Temporal lobe (tissue), 4 donors: ENCODE measurements at places on chromosomes 5 and 9. TPM values are rescaled to one million over a fixed set of nuclear protein-coding genes. Genes with fewer than 3 reads are reported as not detected.

The LCN15 gene
- not detected for total RNA-seq

The GDNF gene
- under 0.01 TPM for total RNA-seq

The ATP10B gene
- 3.9 TPM for total RNA-seq

The RNF224 gene
- total RNA-seq = under 0.01 TPM

The OLFML2A gene
- total RNA-seq = 3.2 TPM

The PSMD5 gene
- 22.9 TPM for total RNA-seq

The PLAC8L1 gene
- 0.25 TPM for total RNA-seq

The PROB1 gene
- 0.49 TPM for total RNA-seq

The RBM18 gene
- total RNA-seq = 15.5 TPM

The ECSCR gene
- 3.4 TPM for total RNA-seq

The PCDHB13 gene
- total RNA-seq = 10.6 TPM

The RLN1 gene
- total RNA-seq = not detected

The SYNPO gene
- 4.9 TPM for total RNA-seq

The GCNT4 gene
- total RNA-seq = 0.74 TPM

The TAF11L10 gene
- not detected for total RNA-seq

The PCDHGA2 gene
- 8.9 TPM for total RNA-seq

The NME5 gene
- 11.8 TPM for total RNA-seq

The IL5 gene
- total RNA-seq = not detected

The PCSK1 gene
- 1.2 TPM for total RNA-seq

The PIP5K1B gene
- total RNA-seq = 4.9 TPM

The GFI1B gene
- total RNA-seq = under 0.01 TPM

The HAND1 gene
- total RNA-seq = not detected

The GARIN3 gene
- not detected for total RNA-seq

The CDKN2B gene
- total RNA-seq = 0.25 TPM

The XPA gene
- total RNA-seq = 20.9 TPM

The SERF1A gene
- total RNA-seq = 18.2 TPM

The TMC1 gene
- 0.25 TPM for total RNA-seq

The EIF4EBP3 gene
- not detected for total RNA-seq

The IFNA13 gene
- not detected for total RNA-seq

The LEAP2 gene
- total RNA-seq = 0.74 TPM

The C9orf153 gene
- 0.25 TPM for total RNA-seq

The DBH gene
- total RNA-seq = not detected

The SREK1 gene
- total RNA-seq = 61.0 TPM

The CDKN2B-AS1 gene
- total RNA-seq = 0.25 TPM

The REEP2 gene
- total RNA-seq = 73.5 TPM

The MYMK gene
- not detected for total RNA-seq

The SPRY4 gene
- 7.1 TPM for total RNA-seq
